Right renal cortex interstitium (tissue), 3 donors: ENCODE measurements at places on chromosomes 11 and 22. TPM values are rescaled to one million over a fixed set of nuclear protein-coding genes. Genes with fewer than 3 reads are reported as not detected.

DNA sequence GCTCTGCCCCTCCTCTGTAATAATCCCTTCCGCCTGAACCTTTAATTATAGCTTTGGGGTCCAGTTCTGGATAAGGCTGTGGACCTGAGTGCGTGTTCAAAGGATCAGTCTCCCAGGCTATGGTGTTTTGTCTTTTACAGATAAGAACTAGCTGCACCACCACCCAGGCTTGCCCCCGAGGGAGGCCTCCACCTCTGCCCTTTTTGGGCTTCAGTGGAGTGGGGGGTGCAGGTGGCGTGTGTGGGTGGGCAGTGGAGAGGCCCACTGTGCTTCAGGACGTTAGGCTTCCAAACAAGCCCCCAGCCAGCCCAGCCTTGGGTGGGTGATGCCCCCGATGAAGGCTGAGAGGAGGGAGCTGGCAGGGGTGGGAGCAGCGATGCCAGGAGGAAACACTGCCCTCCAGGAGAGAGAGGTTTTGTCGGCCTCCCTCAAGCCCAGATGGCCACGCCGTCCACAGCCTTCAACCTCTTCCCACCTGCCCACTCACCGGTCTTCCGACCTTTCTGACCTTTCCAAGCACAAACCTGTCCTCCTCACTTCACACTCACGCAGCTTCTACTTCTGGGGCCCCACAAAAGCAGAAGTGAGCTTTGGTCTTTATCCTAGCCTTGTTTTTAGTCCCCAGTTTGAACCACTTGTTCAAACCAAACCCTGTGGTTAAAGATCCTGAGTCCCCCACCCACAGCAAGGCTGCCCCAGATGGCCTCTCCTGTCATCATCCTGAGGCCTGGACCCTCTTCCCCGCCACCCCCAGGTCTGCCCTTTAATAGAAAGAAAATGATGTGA lies 20.4 kb downstream of the PSMD13 start:
- DNase-seq, result no peak

The MS4A12 gene
- polyA plus RNA-seq, result not detected

The PRDX5 gene
- 175 TPM for polyA plus RNA-seq

DNA sequence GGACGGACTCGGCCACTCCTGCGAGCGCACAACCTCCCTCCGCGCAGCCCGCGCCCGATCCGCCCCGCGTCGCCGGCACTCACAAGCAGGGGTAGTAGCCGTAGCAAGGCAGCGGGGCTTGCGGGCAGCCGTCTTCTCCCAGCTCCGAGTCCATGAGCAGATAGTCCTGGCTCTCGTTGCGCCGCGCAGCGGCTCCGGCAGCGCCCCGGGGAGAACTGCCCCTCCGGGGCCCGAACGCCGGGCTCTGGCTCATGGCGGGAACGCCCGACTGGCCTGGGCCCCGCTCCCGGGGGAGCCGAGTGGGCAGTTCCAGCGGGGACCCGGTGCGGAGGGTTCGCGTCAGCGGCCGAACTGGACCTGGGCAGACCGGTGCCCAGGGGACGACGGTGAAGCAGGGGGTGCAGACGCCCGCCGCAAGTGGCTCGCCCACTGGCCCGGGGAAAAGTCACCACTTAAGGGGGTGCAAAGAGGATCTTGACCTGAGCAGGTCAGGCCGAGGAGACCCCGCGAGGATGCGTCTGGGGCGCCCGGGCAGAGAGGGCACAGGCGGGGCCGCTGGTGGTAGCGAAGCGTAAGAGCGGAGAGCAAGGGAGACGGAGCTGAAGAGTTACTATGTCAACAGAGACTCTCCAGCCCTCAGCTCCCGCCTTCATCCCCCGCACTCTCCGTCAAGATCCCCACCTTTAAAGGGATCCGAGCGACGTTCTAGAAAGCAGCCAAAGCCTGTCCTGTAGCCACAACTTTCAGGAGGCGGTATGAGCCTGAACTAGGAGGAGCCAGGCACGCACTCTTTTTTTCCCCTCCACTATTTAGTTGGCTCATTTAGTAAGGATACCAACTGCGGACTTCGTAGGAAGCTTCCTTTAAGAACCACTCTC lies at the start of gene TRPC6:
TSS of gene TRPC6 (minus strand) at position 757 of the 878 bp plus-strand sequence. CDS start at position 253, 504 bp downstream.
- peak; percentile 27 for DNase-seq

DNA sequence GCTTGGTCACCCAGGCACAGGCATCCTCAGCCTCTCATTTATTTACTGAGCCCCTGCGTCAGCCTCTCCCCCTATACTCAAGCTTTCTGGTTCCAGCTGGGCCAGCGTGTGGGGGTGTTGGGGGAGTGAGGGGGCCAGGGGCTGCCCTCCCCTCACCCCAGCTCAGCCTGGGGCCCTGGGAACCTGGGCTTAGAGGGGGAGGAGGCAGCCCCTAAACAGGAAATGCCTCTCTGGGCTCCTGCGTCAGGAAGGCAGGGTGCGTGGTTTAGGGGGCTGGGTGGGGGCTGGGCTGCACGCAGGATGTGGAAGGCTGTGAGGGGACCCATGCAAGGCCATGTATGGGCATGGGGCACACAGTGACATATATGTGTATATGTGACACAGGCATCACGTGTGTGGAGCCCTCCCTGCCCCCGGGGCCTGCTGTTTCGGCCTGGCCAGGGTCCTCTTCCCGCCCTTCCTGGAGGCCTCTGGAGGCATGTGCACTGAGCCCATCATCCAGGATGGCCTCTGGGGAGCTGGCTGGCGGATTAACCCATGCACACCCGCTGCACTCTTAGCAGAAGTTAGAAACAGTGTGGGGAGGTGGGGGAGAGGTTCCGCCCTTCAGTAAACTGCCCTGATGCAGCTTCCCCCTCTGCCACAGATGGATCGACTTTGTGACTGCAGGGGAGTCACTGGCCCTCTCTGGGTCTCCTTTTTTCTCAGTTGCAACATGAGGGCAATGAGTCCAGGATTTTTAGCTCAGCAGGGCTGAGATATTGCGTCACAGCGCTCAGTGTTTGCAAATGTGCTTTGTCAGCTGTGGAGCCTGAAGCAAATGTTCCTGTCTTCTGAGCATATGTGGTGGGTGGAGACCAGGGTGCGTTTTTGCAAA lies 1.1 kb upstream of the CD248 start:
- no peak for DNase-seq

The IL17REL gene
- not detected for polyA plus RNA-seq

The OR6A2 gene
- 0.04 TPM for polyA plus RNA-seq

The THAP12 gene
- 94.7 TPM for polyA plus RNA-seq

- DNase-seq, result no peak
Measured at GRCh38 chr22:25736378-25737011, 5.5 kb upstream of the MYO18B start.

DNA sequence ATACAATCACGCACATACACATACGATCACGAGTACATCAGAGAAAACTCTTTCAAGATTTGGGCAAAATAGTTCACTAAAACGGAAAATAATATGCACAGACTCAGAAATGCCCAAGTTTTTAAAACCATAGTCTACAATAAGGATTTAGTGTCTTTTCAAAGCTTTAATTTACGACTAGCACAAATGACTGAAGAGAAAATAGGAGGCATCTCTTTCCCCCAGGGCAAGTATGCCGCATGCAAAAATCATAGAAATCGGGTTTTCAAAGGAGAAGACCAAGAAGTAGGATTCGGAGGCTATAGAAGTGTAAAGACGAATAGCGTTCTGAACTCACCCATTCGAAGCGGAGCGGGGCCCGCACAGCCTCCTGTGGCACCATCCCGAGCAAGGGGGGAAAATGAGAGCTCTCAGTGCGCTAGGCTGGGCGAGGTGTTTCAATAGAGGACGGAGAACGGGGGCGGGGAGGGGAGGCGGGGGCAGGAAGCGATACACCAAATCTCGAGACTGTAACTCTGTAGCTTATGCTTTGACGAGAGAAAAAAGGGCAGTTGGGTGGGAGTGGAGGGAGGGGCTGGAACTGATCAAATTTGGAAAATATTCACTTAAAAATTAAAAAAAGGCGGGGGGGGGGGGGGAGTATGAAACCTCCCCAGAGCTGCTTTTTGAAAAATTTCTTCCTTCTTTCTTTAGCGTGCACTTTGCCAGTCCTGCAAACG lies 15.8 kb downstream of the BLID start:
- no peak for DNase-seq

DNA sequence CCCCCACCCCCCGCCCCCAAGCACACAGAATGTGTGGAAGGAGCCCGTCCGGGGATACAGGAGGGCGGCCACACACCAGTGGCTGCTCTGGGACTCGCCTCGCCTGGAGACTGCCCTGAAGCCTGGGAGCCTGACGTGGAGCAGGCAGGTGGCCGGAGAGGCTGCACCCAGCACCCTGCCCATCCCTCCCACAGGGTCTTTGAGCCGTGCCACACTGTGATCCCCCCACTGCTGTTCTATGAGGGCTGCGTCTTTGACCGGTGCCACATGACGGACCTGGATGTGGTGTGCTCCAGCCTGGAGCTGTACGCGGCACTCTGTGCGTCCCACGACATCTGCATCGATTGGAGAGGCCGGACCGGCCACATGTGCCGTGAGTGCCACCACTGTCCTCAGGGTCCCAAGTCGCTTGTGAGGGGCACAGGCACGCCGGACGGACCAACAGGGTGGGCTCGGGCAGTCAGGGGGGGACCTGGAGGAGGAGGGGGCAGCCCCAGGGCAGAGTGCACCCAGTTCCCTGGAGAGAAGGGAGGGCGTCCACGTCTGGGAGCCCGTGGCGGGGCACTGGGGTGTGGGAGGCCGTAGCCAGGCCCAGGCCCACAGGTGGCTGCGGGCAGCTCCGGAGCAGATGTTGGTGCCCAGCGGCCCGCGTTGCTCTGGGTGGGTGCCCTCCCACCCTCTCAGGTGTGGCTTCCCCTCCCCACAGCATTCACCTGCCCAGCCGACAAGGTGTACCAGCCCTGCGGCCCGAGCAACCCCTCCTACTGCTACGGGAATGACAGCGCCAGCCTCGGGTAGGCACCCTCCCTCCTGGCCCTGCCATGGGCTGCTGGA lies 27.0 kb upstream of the MUC5B start:
- no peak for DNase-seq

DNA sequence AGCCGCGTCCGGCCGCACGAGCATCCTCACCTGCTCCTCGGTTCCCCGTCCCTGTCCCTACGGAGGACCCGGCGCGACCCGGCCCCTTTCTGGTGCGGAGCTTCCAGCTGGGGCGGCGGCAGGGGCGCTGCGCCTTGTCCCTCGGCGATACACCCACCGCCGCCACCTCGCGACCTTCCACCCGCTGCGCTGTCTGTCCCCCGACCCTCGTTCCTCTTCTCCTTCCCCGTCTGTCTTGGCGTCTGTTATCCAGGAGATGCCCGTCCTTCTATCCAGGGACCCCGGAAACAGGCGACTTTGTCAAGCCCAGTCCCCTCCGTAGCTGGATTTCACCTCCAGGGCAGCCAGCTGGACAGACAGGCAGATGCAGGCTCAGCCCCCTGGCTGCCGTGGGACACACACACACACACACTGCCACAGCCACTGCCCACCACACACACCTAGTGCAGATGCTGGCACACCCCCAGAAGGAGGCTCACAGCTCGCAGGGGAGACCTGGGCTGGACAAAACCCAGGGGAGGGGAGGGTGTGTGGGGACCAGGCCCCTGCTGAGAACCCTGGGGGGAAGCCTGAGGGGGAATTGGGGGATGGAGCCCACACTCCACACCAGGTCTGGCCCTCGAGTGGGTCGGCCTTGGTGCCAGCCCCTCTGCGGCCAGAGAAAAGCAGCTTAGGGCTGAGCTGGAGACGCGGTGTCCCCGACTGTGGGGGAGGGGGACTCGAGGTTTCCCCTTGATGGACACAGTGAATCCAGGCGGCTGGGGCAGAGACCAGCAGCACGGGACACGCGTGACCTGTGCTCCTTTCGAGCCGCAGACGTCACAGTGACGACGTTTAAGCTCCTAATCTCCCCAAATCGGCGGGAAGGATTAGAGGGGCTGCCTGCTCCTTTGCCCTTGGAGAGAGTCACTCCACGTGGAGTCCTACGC lies 788 bp downstream of the DRD4 start:
- no peak for DNase-seq

DNA sequence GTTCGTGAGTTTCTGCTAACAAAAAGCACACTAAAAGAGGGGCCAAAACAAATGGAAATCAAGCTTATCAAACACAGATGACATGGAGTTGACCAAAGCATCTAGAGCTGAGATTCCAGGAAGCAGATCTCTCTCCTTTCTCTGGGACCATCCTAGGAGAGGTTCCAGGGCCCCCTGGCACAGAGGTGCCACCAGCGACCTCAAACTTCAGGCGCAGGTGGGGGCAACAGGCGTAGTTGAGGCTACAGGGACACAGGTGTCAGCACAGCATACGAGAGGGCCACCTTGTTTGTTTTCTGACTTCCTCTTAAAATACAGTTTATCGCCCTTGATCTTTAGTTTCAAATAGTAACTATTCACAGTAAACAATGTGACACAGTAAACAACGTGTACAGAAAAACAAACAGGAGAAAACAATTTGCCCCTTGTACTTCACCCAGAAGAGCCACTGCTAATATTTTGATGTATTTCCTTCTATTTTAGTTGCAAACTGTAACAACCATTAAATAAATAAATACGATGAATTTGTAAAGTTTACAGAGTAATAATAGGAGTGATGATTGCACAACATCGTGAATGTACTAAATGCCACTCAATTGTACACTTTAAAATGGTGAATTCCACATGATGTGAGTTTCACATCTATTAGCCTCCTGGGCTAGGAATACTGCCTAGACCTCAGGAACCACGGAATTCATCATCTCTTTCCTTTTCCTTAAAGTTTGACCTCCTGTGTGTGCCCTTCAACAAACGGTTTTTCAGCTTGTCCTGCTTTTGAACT lies 52.2 kb downstream of the IGLL5 start:
- no peak for DNase-seq

DNA sequence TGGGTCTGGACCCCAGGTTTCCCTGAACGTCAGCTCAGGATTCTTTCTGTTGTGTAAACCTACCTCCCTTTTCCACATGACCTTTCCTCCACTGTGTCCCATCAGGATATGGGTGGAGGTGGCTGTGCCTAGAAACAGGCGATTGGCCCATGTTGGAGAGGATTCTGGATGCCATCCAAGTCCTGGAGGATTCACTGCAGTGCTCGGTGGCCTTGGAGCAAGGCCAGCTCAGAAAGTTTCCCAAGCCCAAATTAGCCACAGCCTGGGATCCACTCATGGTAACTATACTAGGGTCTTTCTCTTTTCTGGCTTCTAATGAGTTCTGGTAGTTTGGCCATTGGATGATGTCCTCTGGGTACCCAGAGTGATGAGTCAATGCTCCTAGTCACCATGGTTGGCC lies 141.6 kb downstream of the SNX19 start:
- DNase-seq, result no peak

The ALDH3B1 gene
- polyA plus RNA-seq, result 2.2 TPM

- no peak for DNase-seq
Measured at GRCh38 chr11:16000065-16000464, 356.3 kb downstream of the SOX6 start.

- DNase-seq, result no peak
Measured at GRCh38 chr11:128207861-128208321, 379.5 kb downstream of the ETS1 start.

- DNase-seq, result no peak
Measured at GRCh38 chr11:125271483-125272091, 107.0 kb downstream of the PKNOX2 start.
